ENCODE measurements at places on chromosomes 2 and 18.

GRCh38 chr2:158797963-158798700 lies 3.0 kb downstream of the DAPL1 start:
- DNase-seq, result no peak

- no peak for DNase-seq
Measured at GRCh38 chr2:216363221-216363620, 9.1 kb downstream of the MARCHF4 start.

GRCh38 chr2:48250943-48251342 lies 279.0 kb upstream of the STON1 start:
- DNase-seq, result no peak

- no peak for DNase-seq
Measured at GRCh38 chr2:215659650-215660049, 223.8 kb upstream of the FN1 start.

DNA sequence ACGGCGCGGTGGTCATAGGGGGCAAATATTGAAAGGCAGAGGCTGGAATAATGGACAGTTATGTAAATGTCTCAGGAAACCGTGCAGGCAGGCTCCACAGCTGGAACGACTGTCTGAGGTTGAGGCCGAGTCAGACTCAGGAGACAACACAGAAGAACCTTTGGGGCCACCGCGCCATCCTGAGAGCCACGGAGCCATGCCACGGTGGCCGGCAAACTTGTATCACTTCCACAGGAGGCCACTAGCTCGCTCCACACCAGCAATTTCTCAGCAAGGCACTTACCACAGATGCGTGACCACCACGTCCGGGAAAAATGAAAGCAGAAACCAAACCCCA lies 156.7 kb upstream of the SALL3 start:
- DNase-seq, result no peak

- peak; percentile 70 for DNase-seq
Measured at GRCh38 chr2:172084645-172085459, 455 bp upstream of the DLX1 start.

DNA sequence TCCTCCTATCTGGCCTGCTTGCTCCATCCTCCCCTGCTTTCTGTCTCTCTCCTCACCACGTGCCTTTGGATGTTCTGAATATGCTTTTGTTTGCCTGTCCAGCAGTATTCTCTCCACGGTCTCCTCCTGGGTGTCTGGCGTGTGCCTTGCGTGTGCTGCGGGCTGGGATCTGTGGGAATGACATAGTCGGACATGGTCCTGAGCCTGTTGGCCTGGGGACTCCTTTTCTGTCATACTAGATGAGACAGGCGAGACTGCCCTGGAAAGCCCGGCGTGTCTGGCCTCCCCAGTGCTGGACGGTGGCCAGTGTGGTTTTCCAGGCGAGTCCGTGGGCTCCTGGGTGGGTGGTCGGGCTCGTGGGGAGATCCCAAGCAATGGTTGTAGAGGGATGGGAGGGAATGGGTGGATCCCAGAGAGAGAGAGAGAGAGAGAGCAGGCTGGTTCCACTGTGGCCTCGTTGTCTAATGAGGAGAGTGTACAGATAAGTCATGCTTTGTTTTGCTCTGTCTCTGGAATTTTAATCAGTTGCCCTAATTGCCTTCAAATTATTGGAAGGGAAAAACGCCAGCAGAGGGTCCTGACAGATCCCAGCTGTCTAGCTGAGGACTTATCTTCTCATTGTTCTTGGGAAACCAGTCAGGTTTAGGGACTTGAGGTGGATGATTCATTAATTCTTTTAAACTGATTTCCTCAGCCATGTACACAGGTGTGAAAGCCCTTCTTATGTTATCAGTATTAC lies 58.3 kb downstream of the HPCAL1 start:
- DNase-seq, result no peak

- DNase-seq, result no peak
Measured at GRCh38 chr2:118498943-118499342, 348.5 kb downstream of the EN1 start.

- DNase-seq, result peak; percentile 16
Measured at GRCh38 chr2:91442246-91442905, 2750.9 kb downstream of the RPIA start.

DNA sequence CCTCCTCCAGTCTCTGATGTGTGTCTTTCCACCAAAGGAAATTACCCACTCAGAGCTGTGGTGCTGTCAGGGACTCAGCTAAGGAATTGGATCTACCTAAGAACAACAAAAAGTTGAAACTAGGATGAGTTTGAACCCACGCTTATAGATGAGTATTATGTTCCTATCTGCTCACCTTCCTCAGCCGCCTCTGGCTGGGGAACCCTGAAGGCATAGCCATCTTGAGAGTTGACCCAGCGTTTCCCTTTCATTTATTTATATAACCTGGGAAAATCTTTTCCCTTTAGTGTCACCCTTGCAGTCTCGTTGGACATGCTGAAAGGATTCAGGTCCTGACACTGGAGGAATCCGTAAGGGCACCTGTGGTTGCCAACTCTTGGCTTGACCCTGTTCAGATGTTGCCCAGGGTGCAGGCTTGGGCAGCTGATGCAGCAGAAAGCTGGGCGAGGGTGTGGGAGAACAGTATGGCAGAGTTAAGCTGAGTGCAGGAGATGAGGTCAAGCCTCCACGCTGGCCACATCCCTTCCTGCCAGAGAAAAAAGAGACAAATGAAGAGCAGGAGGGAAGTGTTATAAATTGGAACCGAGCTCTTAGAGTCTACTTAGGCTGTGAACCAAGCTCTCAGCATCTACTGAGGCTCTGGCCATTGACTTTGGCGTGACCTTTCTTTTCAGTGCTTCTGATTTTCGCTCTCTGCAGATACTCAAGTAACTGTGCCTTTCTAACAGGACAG lies 1.9 kb downstream of the CDH20 start:
- no peak for DNase-seq

GRCh38 chr2:26002632-26003310 lies 20.5 kb upstream of the KIF3C start:
- no peak for DNase-seq

GRCh38 chr2:181241797-181242196 lies 215.4 kb upstream of the ITGA4 start:
- DNase-seq, result peak; percentile 20

DNA sequence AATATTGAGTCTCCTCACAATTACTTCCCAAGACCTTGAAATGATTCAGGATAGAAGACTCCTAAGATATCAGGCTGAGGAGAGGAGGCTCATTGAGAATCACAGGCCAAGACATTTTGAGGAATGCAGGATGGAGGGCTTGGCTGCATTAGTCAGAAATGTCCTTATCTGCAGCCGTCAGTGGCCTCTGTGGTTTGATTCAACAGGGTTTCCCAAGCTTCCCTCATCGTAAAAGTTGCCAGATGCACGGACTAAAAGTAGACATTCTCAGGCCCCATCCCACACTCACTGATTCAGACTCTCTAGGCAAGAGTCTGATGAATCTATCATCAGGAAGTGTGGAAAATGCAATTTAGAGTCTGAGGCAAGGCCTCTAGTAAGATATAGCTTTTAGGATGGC lies 34.0 kb upstream of the TMEM178A start:
- DNase-seq, result no peak

- DNase-seq, result no peak
Measured at GRCh38 chr2:129892360-129892759, 87.1 kb upstream of the RAB6C start.

DNA sequence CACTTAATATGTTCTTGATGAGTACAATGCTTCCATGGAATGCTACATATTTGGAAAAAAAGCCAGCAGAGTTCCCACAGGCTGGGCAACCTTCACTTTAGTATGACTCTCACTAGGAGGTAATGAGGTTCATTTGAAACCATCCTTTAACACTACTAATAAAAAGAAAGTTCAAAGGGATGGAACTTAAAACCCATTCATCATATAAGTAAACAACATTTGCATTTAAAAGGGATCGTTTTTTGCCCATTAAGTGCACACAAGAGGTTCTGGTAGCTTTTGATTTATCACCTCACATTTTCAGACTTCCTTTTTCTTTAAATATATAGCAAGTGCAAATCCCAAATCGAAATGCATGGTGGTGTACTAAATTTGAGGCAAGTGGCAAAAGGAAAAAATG lies 270.8 kb upstream of the DCC start:
- DNase-seq, result no peak

DNA sequence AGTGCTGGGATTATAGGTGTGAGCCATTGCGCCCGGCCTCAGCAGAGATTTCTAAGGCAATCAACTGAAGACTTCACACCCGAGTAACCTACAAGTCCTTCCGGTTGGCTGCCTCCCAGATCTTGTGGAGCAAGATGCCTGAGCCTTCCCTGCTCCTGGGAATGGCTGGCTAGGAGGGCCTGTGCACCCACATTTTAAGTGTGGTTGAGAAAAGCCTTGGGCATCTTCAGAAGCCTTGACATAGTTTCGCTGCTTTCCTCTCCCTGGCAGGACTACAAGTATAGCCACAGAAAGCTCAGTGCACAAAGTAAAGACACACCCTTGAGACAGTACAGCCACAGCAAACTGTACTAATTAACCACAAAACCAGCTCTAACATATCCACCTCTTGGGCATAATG lies 35.2 kb downstream of the E2F6 start:
- DNase-seq, result no peak

GRCh38 chr2:83640506-83640905 lies 818.6 kb downstream of the SUCLG1 start:
- no peak for DNase-seq

DNA sequence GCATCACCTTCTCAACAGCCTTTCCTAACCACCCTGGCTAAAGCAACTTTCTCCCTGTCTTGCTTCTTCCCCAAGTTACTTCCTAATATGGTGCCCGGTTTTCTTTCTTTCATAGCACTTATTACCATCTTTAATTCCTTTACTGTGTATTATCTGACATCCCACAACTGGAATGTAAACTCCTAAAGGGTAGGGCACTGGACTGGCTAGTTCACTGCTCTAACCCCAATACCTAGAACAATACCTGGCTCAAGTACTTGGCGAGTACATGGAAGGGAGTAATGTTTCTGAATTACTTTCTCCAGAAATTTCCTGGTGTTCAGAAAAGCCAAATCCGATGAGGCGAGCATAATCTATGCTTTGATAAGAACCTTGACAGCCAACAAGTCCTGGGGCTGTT lies 22.7 kb upstream of the RNF103 start:
- no peak for DNase-seq

GRCh38 chr2:218805627-218806026 lies 23.7 kb downstream of the CYP27A1 start:
- DNase-seq, result no peak

- DNase-seq, result no peak
Measured at GRCh38 chr2:102971701-102972100, 209.9 kb downstream of the TMEM182 start.

GRCh38 chr2:129757915-129758783 lies 221.3 kb upstream of the RAB6C start:
- no peak for DNase-seq

DNA sequence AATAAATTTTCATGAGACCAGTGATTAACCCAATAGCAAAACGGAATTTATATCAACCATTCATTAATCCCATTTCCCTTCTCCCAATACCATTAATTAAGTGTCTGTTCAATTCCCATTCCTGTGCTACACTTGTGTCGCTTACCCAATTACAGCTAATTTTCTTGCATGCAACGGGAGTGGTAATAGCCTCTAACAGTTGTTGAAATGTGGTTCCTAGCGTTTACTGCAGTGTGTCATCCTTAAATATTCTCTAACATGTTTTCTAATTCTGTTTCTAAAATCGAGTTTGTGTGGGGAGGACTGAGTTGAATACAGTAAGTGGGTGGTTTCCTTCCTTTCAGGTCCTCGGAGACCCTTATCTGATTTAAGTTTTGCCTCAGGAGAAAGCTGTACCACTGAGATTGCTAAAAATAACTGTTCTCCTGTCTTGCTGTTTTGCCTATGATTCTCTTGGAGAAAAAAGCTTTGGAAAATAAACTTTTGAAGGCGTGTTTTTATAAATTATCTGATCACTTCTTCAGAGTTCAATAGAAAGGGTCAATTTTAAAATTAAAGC lies 59.3 kb upstream of the LRRTM1 start:
- no peak for DNase-seq

GRCh38 chr2:235607546-235608199 lies 113.8 kb downstream of the AGAP1 start:
- DNase-seq, result no peak

DNA sequence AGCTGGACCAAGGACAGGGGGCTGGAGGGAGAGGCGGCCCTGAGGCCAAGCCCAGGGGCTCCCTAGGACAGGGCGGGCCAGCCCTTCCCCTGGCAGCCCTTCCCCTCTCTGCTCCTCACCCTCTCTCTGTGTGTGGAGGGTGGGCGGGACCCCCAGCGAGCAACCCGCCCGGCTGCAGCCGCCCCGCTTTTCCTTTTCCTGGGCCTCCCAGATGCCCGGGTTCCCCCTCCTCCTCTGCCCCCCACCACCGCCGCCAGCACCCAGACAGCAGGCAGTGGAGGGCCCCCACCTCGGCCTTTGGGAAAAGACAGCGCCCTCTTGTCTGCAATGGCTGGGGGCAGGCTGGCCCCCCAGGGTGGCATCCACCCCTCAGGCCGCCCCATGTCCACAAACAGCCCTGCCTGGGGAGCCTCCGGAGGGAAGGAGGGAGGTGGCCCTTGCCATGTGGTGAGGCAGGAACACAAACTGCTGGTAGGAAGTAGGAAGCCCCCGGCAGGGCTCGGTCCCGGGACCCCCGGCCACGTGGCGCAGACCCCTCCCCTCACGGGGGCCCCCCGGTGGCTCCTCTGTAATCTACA lies 135.1 kb upstream of the CTDP1 start:
- DNase-seq, result no peak

GRCh38 chr2:207163053-207163755 lies 2.5 kb downstream of the KLF7 start:
- DNase-seq, result peak; percentile 42

DNA sequence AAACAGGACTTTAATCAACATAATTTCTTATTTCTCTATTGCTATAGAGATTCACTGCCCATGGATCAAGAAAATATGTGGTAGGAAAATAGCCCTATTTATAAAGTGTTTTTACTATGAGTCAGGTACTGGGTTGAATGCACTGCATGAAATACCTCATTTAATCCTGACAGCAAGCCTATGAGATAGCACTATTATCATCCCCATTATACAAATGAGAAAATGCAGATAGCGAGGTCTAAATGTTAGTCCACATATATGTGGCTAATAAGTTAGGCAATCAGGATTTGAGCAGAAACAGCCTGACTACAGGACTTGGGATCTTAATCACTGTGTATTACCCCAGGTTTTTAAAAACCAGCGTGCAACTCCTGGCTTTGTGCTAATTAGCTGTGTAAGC lies 8.5 kb upstream of the LYPD1 start:
- no peak for DNase-seq

- DNase-seq, result no peak
Measured at GRCh38 chr2:169393068-169393590, 30.8 kb upstream of the LRP2 start.

Measured in activated CD4-positive, alpha-beta T cell treated with anti-CD3 and anti-CD28 coated beads for 48 hours (primary cell).